ENCODE measurements at places on chromosomes 6 and 20.

DNA sequence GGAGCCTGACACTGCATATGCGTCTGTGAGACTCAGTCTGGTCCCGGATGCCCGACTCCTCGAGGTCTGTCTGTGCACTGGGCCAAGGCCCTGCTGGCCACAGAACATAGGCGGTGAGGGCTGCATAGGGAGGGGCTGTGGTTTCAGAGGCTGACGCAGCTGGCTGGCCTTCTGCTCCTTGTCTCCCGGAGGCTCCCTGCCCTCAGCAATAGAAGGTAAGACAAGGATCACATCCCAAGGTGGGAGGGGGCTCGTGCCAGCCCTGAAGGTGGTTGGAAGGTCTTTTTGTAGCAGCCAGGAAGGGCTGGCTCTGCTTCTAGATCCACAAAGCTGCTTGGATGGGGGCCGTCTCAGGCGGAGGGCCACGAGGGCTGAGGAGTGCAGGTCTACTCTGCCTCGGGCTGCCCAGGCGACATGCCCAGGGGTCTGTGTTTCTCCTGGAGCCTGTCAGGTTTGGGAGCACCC, 239.8 kb upstream of the SULF2 start:
- no peak for DNase-seq

- no peak for DNase-seq
Measured at GRCh38 chr20:38685853-38686473, 38.3 kb upstream of the SLC32A1 start.

DNA sequence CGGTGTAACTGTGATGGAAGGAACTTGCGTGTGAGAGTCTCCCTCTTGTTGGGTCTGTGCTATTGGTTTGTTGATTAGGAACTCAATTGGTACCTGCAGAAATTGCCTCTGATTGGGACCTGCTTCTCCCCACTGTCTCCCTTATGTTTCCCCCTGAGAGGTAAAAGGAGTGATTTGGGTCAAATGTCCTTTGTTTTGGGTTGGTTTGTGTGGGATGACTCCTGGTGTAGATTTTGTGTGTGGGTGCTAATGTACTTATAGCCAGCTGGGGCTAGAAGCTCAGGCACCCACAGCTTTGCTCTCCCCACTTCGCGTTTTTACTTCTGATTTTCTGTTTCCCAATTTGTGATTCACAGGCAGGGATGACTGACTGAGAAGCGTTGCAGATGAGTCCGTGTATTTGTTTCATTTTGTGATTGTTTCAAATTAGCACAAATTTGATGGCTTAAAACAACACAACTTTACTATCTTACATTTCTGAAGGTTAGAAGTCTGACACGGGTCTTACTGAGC, 79.1 kb downstream of the UTRN start:
- DNase-seq, result no peak

GRCh38 chr20:21450572-21450971, 53.2 kb upstream of the NKX2-4 start:
- no peak for DNase-seq

GRCh38 chr6:130159956-130160355, 62.8 kb downstream of the SAMD3 start:
- DNase-seq, result no peak

DNA sequence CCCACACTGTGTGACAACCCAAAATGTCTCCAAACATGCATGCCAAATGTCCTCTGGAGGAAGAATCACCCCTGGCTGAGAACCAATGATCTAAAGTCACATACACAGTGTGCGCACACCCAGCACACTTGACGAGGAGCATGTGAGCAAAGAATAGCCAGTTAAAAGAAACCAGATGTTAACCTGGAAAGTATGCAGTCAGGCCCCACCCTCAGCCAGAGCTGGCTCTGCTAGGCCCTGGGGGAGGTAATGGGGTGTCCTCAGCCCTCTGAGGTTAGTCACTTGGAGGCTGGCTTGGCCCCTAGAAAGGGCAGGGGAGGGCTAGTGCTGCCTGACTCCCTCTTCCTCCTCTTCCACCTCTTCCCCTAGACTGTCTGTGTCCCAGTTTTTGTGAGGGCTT, 15.2 kb upstream of the GUCA1A start:
- DNase-seq, result no peak
